Mammary epithelial cell (primary cell): ENCODE measurements at places on chromosomes 6 and 20.

DNA sequence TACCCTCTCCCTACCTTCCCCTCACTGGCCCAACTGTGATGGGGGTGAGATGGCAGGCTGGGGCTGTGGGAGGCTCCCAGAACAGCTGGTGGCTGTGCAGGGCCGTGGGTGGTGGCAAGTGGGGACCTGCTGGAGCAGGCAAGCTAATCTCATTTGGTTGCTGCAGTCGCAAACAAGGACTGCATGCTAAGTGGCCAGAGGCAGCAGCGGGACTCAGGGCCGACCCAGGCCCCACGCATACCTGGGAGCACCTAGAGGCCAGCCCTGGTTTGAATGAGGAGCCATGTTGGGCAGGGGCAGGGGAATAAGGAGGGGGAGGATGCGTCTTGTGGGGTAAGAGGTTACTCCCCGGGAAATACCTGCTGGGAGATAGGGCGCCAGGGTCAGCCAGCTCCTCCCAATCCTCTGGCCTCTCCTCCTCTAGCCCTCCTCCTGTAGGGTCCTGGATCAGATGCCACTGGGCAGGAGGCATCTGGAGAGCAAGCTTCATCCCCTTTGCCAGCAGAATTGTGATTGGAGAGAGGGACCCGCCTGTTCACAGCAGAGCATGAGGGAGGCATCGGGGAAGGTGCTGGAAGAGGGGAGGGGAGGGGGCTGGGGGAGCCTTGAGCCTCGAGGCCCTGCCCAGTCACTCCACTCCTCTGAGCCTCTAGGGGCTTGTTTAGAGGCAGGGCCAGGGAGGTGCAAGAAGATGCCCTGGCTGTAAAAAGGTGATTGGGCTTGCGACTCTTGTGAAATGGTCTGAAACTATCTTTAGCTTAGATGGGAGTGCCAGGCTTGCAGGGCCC lies 24.3 kb upstream of the CDH22 start:
- no peak for DNase-seq

- DNase-seq, result no peak
Measured at GRCh38 chr6:20238688-20239587, 26.7 kb upstream of the MBOAT1 start.

- DNase-seq, result peak; percentile 37
Measured at GRCh38 chr6:31202259-31203166, 32.0 kb upstream of the POU5F1 start.

DNA sequence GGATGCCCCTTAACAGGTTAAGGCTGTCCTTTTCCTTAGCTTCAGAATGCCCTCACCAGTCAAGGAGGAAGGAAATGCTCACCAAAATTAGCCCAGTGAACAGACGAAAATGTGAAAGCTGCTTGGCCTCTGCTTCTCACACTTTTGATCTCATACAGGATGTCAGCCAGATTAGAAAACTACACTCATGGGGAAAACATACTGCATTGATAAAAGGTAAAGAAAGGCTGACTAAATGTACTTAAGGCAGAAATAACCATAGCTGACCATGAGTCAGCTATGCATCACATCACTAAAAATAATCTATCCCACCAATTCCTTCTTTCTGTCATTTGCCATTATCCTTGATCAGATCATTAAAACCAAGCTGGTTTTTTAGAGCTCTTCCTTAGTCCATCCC lies 198.4 kb upstream of the TENT5A start:
- DNase-seq, result peak; percentile 72

DNA sequence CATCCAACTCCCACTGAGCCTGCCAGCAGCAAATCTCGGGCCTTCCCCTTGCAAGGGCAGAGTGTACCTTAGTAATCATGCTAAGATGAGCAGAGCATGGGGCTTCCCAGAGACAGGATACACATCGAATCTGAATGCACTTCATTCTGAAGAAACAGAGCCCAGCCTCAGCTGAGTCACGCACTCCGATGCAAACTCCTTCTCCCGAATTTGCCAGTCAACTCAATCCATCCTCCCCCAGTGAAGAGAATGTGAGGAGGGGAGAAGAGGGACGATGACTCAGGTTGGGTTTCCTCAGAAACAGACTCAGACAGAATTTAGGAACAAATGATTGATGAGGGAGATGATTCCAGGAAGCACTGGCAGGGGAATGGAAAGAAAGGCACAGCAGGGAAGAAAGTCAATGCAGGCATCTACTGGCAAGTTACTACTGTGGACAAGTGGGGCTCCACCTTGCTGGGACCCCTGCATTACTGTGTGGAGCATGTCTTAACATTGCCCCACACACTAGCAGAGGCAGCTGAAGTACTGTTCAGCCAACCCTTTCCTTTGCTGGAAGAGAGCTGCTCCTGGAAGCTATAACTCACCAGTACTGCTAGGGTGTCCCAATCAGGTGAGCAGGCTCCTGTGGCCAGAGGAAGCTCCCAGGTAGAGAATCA lies 251.6 kb downstream of the ADGB start:
- DNase-seq, result peak; percentile 32

- DNase-seq, result no peak
Measured at GRCh38 chr20:11972478-11972877, 54.8 kb downstream of the BTBD3 start.
